ENCODE measurements at places on chromosomes 16 and 17.

GRCh38 chr17:61323909-61324868 lies 75.5 kb upstream of the TBX2 start:
- DNase-seq = no peak

- DNase-seq = no peak
These were observed 226.7 kb downstream of the KATNIP start for GRCh38 chr16:27776556-27777225.

DNA sequence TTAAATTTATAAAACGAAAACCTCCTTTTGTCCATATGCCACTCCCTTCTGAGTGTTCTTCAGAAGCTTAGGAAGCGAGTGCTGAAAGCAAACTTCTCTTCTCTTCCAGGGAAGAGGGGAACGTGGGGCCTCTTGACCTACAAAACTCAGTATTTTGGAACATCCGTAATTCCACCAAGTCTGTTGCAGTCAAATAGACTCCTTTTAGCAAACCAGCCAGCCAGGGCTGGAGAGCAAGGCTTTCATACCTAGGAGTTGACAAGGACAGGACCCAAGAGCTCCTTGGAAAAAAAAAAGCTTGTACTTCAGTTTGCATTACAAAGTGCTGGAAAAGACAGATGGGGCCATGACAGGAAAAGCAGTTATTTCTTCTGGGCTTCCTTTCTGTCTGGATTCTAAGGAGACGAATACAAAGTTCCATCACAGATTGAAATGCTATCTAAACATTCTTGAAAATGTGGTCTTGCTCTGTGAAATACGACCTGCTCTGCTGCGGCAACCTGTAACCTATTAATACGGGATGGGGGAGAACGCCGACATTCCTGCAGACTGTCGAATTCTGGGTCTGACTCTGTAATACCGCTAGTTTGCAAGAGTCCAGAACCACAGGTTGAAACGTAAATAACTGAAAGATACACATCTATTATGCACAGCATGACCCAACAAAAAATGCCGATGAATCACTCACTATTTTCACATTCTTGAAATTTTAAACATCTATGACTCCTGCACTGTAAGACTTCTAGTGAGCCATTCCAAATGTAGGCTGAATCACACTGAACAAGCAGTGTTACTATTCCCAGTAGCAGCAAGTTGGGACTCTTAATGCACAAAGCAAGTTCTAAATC lies 20.6 kb downstream of the VPS53 start:
- DNase-seq = no peak

- no peak for DNase-seq
These were observed 3.5 kb downstream of the SMTNL2 start for GRCh38 chr17:4587803-4588202.

DNA sequence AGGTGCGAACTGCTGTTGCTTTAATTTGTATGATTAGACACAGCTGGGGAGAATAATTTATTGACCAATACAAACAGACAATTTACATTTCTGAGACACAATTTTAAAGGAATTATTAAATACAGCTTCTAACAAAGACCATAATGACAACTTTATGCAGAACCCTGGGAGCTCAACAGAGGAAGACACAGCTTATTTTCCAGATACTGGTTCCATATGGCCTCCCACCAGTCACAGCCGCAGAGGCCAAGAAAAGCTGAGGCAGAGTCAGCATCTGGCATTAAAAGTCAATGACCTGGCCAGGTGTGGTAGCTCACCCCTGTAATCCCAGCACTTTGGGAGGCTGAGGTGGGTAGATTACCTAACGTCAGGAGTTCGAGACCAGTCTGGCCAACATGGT lies 66.1 kb upstream of the BCAR1 start:
- DNase-seq = no peak

DNA sequence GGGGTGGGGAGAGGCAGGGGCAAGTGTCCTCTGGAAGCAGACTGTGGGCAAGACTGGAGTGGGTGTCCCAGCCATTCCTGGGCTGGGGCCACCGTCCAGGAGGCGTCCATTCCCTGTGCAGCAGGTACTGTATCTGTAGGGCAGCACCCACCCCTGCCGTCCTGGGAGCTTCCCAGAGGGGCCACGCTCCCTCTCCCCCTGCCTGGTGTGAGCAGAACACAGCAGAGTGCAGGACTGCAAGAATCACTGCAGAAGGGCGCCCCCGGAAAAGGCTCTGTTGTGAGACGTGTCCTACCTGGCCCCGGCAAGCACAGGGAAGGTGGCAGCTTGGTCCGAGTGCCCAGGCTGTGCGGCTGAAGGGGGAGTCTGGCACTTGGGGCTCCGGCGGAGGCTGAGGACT lies 70.3 kb downstream of the KLHDC4 start:
- no peak for DNase-seq

DNA sequence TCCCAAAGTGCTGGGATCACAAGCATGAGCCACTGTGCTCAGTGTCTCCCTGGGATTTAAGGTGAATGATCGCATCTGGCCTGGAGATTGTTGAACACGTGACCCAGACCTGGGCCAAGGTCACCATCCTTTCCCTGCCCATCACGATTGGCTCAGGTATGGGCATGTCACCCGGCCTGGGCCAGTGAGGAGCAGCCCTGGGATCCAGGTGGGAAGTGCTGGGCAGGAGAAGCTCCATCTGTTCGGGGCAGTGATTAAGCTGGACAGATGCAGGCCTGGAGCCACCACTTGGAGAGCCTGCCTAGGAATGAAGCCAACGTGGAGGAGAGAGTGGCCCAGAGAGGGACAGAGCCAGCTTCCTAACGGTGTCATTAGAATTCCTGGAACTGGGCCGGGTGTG lies 6.8 kb downstream of the LAT start:
- DNase-seq = no peak

All from activated naive CD4-positive, alpha-beta T cell (primary cell).